ENCODE measurements at places on chromosomes 16 and 17.

DNA sequence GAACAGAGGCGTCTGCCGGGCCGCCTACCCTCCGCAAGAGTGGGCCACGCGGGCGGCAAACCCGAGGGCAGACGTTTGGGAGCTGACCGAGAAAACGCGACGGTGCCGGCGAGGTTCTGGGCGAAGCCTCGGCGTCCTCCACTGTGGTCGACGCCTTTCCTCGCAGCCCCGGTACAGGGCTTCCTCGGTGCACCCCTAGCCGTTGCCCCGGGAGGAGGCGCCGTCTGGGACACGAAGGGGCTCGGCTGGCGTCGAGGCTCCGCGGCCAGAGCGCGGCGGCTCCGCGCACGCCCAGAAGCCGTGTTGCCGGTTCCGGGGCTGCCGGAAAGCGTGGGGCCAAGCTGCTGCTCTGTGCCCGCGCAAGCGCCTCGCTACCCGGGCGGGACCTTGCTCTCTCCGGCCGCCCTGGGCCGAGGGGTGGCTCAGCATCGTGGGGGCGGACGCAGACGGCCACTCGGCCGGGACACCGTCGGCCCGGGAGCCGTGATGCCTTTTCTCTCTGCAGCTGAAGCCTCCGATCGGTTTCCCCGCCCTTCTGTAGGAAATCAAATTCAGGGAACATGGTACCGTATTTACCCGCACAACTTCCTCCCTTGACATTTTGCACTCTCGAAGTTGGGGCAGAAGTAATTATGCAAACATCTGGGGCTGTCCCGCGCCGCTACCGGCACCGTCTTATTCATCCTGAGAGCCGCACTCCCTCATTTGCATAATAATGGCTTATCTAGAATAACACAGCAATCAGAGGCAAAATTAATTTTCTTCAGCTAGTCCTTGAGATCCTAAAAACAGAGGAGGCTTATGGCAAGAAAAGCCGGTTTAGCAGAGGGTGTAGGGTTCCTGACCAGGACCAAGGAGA, 7.3 kb upstream of the CBX8 start:
- DNase-seq: peak; percentile 29

- DNase-seq: no peak
Observed at GRCh38 chr16:5028950-5029475, 4.7 kb downstream of the NAGPA start.

- no peak for DNase-seq
Observed at GRCh38 chr17:10197721-10198508, 491 bp downstream of the GAS7 start.

DNA sequence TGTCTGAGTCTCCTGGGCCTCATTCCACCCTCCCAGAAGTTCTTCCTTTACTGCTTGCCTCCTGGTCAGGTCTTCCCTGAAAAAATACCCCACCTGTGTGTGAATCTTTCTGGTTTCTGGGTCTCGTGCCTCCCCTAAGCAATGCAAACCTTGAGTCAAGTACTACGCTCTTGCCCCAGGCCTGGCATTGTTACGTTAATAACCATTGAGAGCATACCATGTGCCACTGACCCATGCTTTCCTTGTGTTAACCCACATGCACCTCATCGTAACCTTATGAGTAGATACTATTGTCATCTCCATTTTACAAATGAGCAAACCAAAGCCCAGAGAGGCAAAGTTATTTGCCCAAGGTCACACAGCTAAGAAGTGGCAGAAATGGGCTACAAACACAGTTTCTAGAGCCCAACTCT, 25.4 kb upstream of the TOB1 start:
- DNase-seq: no peak

DNA sequence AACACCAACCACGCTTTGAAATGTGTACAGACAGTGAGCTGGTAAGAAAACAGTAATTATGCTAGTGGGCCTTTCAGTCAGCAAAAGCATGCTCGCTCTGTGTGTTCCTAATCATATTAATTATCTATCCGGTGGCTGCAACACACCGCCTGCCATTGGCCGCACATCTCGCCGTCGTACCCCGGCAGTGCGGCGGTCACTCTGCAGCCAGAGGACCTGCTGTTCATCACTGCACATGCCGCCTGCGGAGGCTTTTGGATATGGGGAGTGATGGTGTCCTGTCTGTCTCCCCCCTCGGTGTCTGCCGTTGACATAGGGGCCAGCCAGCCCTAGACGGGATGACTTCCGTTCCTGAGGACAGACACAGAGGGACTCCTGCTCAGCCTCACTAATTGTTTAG, 68.5 kb downstream of the RPA1 start:
- DNase-seq: no peak

DNA sequence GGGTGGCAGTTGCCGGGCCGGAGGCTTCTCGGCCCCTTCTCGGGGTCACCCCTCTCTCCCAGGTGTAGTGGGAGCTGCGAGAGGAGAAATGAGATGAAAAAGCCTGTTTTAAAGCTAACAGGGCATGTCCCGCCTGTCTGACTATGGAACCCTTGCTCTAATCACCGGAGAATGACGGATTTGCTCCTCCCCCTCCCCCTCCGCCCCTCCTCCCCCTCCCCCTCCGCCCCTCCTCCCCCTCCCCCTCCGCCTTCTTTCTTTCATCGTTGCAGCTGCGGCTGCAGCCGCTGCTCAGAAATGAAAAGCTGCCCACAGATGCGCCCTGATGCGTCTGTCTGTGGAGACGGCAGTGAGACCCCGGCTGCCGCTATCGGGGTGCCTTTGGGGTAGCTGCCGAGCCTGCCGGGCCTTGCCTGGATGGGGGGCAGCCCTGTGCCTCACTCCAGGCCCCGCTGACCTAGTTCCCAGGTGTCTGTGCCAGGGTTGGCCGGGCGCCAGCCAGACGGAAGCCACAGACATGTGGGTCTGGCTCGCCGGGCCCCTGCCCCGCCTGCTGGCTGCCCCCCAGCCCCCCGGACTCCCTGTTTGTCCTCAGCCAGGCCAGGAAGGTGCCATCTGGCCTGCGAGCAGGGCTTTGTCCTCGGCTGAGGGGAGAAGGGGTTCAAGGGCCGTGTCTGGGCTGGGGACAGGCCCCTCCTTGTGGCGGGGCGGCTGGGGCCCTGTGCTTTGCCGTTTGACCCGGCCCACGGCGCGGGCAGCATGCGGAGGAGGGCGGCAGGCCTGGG, 37.7 kb downstream of the GINS2 start:
- no peak for DNase-seq

DNA sequence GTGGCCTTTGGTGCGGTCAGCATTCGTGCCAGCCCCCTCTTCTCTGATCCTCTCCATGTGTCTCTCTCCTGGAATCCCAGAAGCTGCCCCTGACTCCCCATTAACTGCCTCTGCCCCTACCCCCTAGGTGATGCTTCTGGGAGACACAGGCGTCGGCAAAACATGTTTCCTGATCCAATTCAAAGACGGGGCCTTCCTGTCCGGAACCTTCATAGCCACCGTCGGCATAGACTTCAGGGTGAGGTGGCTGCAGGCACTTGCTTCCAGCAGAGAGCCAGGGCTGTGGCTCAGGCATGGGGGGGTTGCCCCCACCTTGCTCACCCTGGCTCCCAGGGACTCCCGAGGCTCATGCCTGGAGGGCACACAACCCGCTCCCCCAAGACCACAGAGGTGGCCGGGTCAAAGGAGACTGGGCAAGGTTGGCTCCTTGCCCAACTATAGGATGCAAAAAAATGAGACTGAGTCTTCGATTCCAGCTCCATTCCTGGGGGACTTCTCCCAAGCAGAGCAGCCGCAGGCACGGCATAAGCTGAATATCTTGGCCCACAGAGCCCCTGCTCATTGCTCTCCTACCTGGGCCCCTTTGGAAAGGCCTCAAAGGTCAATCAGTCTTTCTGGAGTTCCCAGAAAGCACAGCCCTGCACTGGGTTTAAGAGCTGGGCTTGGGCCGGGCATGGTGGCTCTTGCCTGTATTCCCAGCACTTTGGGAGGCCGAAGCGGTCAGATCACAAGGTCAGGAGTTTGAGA, 3.8 kb downstream of the RAB37 start:
- DNase-seq: no peak

GRCh38 chr16:19645557-19645981, 72.5 kb downstream of the KNOP1 start:
- DNase-seq: peak; percentile 28

DNA sequence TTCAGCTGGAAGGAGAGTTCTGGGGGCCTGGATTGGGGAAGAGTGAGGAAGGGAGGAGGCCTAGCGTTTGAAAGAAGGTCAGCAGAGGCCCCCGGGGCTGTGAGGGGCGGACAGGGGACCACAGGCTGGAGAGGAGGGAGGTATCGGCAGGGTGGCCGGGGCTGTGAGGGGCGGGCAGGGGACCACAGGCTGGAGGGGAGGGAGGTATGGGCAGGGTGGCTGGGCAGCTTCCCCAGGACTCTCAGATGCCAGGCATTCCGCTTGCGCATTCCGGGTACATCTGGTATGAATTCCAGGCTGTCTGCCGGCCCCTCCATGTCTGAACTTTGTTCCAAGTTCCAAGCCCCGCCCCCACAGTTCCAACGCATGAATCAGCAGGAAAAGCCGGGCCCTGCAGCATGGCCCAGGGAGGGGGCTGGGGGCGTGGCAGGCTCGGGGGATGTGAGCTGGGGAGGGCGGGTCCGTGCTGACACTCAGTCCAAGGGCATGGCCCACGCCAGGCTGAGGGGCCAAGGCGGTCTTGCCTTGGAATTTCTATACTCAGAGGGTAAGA, 4.3 kb upstream of the TLCD2 start:
- peak; percentile 96 for DNase-seq
